Activated CD4-positive, alpha-beta T cell treated with anti-CD3 and anti-CD28 coated beads, Interleukin-2, amount 10 ng/mL, durations not matched to agents 24 days and 14 days (primary cell): ENCODE measurements at places on chromosomes 3 and 15. TPM values are rescaled to one million over a fixed set of nuclear protein-coding genes. Genes with fewer than 3 reads are reported as not detected.

GRCh38 chr3:149472030-149472797 lies 2.3 kb upstream of the TM4SF4 start:
- no peak overlapping the region for H3K4me3 ChIP-seq
- H3K27me3 ChIP-seq: peaks cover 6% of the 10 kb centered on the region
- H3K27ac ChIP-seq: no peak overlapping the region
- DNase-seq: no peak

- H3K4me3 ChIP-seq: peak overlapping the region; percentile 39
- no peaks in the 10 kb centered on the region for H3K36me3 ChIP-seq
- peaks cover 8% of the 10 kb centered on the region for H3K4me1 ChIP-seq
- no peak overlapping the region for H3K27ac ChIP-seq
- H3K27me3 ChIP-seq: no peaks in the 10 kb centered on the region
These were observed 71.9 kb upstream of the FEZF2 start for GRCh38 chr3:62445275-62445674.

DNA sequence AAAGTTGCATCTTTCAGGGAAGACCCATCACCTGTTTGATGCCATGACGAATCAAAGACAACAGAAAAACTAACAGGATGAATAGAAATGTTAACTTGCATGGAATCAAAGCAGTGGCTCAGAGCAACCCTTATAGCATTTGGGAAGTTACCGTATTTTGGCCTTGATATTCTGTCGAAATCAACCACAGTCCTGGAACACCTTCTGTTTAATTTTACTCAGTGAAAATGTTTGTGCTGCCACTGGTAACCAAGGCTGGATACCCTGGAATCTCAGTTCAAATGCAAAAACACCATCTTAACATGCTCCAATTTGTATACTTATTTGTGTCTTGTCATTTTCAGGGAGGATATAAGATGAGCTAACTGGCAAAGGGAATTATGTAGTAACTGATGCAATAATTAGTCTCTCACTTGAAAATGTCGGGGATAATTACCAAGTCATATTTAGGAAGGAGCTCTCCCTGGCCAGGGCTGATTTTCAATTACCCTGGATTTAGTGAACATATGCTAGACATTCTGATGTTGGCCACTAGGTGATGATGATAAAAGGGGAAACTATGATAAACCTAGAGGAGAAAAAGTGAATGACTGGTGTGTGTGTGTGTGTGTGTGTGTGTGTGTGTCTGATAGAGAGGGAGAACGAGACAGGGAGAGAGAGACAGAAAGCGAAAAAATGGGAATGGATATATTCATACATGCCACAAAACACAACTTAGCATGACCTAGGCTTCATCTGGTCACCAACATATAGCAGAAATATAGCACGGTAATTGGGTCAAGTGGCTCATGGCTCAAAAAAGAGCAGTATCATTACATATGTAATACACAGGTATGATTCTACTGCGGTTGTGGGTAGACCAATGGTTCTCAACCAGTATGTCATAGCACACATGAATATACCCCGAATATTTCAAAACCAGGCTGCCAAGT lies 19.0 kb upstream of the PRICKLE2 start:
- no peaks in the 10 kb centered on the region for H3K36me3 ChIP-seq
- H3K27ac ChIP-seq: no peak overlapping the region
- no peak for DNase-seq
- H3K4me3 ChIP-seq: no peak overlapping the region
- H3K4me1 ChIP-seq: no peaks in the 10 kb centered on the region

DNA sequence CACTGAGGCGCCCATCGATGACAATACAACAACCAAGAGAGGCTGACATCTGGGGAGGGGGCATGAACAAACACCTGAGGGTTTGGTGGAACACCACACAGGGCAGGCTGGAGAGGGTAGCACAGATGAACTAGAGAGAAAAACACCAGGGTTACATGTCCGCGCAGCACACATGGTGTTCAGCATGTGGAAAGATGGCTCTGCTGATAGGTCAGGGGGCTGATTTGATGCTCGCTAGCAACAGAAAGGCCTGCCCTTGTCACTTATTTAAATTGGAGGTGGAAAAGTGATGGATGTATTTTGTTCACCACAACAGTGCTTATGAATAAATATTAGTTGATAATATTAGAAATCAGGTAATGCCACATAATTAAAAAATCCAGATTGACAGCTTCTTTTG lies 67.5 kb downstream of the FRMD4B start:
- no peak overlapping the region for H3K27ac ChIP-seq
- no peaks in the 10 kb centered on the region for H3K27me3 ChIP-seq
- peaks cover 17% of the 10 kb centered on the region for H3K4me1 ChIP-seq
- H3K36me3 ChIP-seq: no peaks in the 10 kb centered on the region
- DNase-seq: no peak

The CKMT1B gene
- 0.66 and 0.77 TPM in 2 replicates for total RNA-seq

The RBP2 gene
- total RNA-seq: not detected in 2 replicates

GRCh38 chr3:131714585-131715220 lies 211.9 kb upstream of the MRPL3 start:
- no peaks in the 10 kb centered on the region for H3K4me1 ChIP-seq
- no peak for DNase-seq
- H3K27me3 ChIP-seq: no peaks in the 10 kb centered on the region

- H3K4me3 ChIP-seq: peak overlapping the region; percentile 31
- peaks cover 69% of the 10 kb centered on the region for H3K27me3 ChIP-seq
- H3K4me1 ChIP-seq: peaks cover 13% of the 10 kb centered on the region
These were observed 279.3 kb upstream of the LRRFIP2 start for GRCh38 chr3:37453393-37454389.

DNA sequence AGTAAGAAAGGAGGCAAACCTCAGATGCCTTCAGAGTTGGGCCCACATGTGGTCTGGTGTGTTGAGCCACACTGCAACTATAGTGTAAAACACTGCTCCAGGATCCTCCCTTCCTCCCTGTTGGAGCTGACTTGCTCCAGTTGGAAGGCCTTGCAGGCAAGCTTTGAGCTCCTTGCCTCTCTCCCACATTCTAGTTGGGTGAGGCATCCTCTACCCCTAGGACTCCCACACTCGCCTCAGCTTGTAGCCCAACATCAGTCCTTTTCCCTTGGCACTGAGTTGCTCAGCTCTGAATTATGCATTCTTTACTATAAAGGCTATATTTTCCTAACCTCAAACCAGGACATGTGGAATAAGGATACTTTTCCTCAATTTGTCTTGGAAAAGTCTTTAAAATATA lies 143.9 kb downstream of the NECTIN3 start:
- H3K27me3 ChIP-seq: peaks cover 3% of the 10 kb centered on the region
- no peaks in the 10 kb centered on the region for H3K36me3 ChIP-seq
- H3K4me1 ChIP-seq: no peaks in the 10 kb centered on the region
- no peak overlapping the region for H3K27ac ChIP-seq
- DNase-seq: no peak

GRCh38 chr15:54280726-54281125 lies 302.5 kb downstream of the UNC13C start:
- H3K4me3 ChIP-seq: no peak overlapping the region
- H3K4me1 ChIP-seq: no peaks in the 10 kb centered on the region
- no peak overlapping the region for H3K27ac ChIP-seq

GRCh38 chr3:61463191-61463590 lies 98.2 kb upstream of the PTPRG start:
- H3K4me3 ChIP-seq: no peak overlapping the region
- DNase-seq: no peak
- H3K27me3 ChIP-seq: peaks cover 7% of the 10 kb centered on the region
- no peak overlapping the region for H3K27ac ChIP-seq
- H3K4me1 ChIP-seq: no peaks in the 10 kb centered on the region

DNA sequence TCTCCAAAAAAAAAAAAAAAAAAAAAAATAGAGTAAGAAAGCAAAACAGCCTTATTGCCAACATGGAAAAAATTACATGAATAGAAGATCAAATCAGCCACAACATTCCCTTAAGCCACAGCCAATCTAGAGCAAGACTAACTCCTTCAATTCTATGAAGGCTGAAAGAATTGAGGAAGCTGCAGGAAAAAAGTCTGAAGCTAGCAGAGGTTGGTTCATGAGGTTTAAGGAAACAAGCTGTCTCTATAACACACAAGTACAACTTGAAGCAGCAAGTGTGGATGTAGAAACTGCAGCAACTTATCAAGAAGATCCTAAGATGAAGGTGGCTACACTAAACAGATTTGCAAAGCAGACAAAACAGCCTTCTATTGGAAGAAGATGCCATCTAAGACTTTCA lies 9.3 kb downstream of the PARL start:
- peaks cover 27% of the 10 kb centered on the region for H3K4me1 ChIP-seq
- peaks cover 24% of the 10 kb centered on the region for H3K36me3 ChIP-seq
- no peak for DNase-seq
- H3K4me3 ChIP-seq: no peak overlapping the region

- H3K27ac ChIP-seq: no peak overlapping the region
- H3K27me3 ChIP-seq: peaks cover 38% of the 10 kb centered on the region
- DNase-seq: peak; percentile 74
- no peaks in the 10 kb centered on the region for H3K36me3 ChIP-seq
- H3K4me3 ChIP-seq: no peak overlapping the region
These were observed 91.2 kb downstream of the SENP2 start for GRCh38 chr3:185677146-185677829.

GRCh38 chr3:158918008-158918407 lies 116.2 kb downstream of the MFSD1 start:
- H3K36me3 ChIP-seq: no peaks in the 10 kb centered on the region
- no peaks in the 10 kb centered on the region for H3K27me3 ChIP-seq
- H3K4me1 ChIP-seq: no peaks in the 10 kb centered on the region

The AADACL2 gene
- not detected in 2 replicates for total RNA-seq

GRCh38 chr3:13657660-13658435 lies 108.9 kb downstream of the FBLN2 start:
- no peak overlapping the region for H3K27ac ChIP-seq
- no peak overlapping the region for H3K4me3 ChIP-seq
- DNase-seq: peak; percentile 92
- H3K36me3 ChIP-seq: no peaks in the 10 kb centered on the region

GRCh38 chr15:77107068-77107467 lies 36.2 kb upstream of the TSPAN3 start:
- no peak overlapping the region for H3K4me3 ChIP-seq
- no peaks in the 10 kb centered on the region for H3K36me3 ChIP-seq
- H3K4me1 ChIP-seq: peaks cover 2% of the 10 kb centered on the region
- no peak overlapping the region for H3K27ac ChIP-seq
- no peak for DNase-seq

- DNase-seq: peak; percentile 74
- peaks cover 22% of the 10 kb centered on the region for H3K36me3 ChIP-seq
- peak overlapping the region; percentile 95 for H3K27ac ChIP-seq
- peak overlapping the region; percentile 86 for H3K4me3 ChIP-seq
- no peaks in the 10 kb centered on the region for H3K27me3 ChIP-seq
These were observed 989 bp upstream of the PPIB start for GRCh38 chr15:64163659-64164362.

DNA sequence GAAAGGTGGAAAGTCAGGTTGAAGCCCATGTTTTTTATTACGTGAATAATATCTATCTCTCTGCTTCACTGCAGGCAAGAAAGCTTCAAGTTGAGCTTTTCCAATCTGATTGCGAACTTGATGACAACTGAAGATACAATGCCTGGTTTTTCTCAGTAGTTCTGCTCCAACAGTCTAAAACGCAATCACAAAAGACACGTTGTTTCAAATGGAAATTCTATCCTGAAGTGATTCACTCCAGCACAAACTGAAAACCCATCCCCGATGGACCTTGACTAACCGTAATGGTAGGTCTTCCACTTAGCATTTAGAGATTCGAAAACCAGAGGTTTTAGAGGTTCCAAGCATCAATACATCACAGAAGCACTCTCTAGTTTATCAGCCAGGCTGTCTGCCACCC lies 10.6 kb downstream of the B4GALT4 start:
- DNase-seq: peak; percentile 44
- H3K36me3 ChIP-seq: peaks cover 67% of the 10 kb centered on the region
- peaks cover 19% of the 10 kb centered on the region for H3K4me1 ChIP-seq
- H3K4me3 ChIP-seq: no peak overlapping the region
- no peak overlapping the region for H3K27ac ChIP-seq

DNA sequence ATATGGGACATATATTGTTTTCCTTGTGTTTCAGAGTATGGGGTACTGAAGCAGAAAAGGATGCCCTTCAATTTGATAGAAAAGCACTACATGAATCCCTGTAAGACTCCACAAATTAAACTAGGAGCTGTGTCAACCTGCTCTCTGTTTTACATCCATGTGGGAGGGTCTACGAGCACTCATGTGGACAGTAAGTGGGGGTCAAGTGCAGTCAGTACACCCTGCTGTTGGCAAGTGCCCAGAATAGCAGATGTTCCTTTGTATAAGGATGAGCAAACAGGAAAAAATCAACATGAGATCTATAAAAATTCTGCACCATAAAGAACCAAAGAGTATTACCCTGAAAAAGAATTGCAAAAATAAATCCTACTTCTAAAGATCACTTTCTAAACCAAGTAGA lies 659.9 kb downstream of the SI start:
- no peak for DNase-seq
- no peaks in the 10 kb centered on the region for H3K27me3 ChIP-seq
- H3K27ac ChIP-seq: no peak overlapping the region
- no peaks in the 10 kb centered on the region for H3K4me1 ChIP-seq
- H3K4me3 ChIP-seq: no peak overlapping the region
- no peaks in the 10 kb centered on the region for H3K36me3 ChIP-seq

GRCh38 chr3:9280451-9281219 lies 31.2 kb upstream of the SRGAP3 start:
- H3K4me3 ChIP-seq: no peak overlapping the region
- H3K4me1 ChIP-seq: no peaks in the 10 kb centered on the region
- DNase-seq: no peak
- no peak overlapping the region for H3K27ac ChIP-seq
- no peaks in the 10 kb centered on the region for H3K27me3 ChIP-seq
- H3K36me3 ChIP-seq: no peaks in the 10 kb centered on the region

DNA sequence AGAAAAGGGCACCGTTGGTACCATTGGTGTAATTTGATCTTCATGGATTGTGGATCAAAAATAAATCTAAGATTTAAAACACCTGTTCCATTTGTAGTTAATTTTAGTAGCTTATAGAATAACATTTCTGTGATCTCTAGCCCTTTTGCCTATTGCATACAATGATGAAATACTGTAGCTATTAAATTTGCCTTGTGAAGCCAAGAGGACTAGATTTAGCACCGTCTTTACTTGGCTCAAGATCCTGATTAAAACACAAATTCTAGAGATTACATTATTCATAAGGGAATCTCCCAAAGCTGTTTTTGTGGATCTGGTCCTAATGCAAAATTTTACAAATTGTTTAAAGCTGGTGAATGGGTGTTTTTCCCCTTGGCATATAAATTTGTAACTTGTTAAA lies 8.2 kb downstream of the TBC1D23 start:
- H3K27me3 ChIP-seq: no peaks in the 10 kb centered on the region
- DNase-seq: no peak
- H3K4me1 ChIP-seq: peaks cover 15% of the 10 kb centered on the region
- no peak overlapping the region for H3K27ac ChIP-seq

DNA sequence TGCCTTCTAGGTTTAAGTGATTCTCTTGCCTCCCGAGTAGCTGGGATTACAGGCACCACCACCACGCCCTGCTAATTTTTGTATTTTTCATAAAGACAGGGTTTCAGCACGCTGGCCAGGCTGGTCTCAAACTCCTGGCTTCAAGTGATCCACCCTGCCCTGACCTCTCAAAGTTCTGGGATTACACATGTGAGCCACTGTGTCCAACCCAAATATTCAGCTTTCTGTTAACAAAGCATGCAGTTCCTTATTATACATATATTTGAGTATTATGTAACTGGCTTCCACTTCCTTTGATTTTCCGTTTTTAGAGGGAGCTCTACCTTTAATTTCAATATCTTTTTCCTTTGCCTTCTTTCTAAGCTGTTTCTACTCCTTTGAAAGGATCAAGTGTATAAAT lies 26.1 kb downstream of the TSC22D2 start:
- peaks cover 9% of the 10 kb centered on the region for H3K36me3 ChIP-seq
- no peak for DNase-seq
- no peak overlapping the region for H3K27ac ChIP-seq
- H3K4me3 ChIP-seq: no peak overlapping the region
- H3K27me3 ChIP-seq: no peaks in the 10 kb centered on the region

GRCh38 chr3:126508564-126508964 lies 9.0 kb downstream of the UROC1 start:
- H3K4me1 ChIP-seq: no peaks in the 10 kb centered on the region
- no peak for DNase-seq
- H3K27ac ChIP-seq: no peak overlapping the region
- no peaks in the 10 kb centered on the region for H3K36me3 ChIP-seq
